ENCODE measurements at places on chromosomes 13 and 19. TPM values are rescaled to one million over a fixed set of nuclear protein-coding genes. Genes with fewer than 3 reads are reported as not detected.
A peak's percentile ranks its signal among the peaks of the same experiment; 100 is the strongest.

The OR10H1 gene
- not detected for total RNA-seq

GRCh38 chr19:45296355-45296754, 26.3 kb downstream of the CKM start:
- no peak for DNase-seq
- H3K27ac ChIP-seq: no peak overlapping the region
- H3K27me3 ChIP-seq: no peaks in the 10 kb centered on the region

DNA sequence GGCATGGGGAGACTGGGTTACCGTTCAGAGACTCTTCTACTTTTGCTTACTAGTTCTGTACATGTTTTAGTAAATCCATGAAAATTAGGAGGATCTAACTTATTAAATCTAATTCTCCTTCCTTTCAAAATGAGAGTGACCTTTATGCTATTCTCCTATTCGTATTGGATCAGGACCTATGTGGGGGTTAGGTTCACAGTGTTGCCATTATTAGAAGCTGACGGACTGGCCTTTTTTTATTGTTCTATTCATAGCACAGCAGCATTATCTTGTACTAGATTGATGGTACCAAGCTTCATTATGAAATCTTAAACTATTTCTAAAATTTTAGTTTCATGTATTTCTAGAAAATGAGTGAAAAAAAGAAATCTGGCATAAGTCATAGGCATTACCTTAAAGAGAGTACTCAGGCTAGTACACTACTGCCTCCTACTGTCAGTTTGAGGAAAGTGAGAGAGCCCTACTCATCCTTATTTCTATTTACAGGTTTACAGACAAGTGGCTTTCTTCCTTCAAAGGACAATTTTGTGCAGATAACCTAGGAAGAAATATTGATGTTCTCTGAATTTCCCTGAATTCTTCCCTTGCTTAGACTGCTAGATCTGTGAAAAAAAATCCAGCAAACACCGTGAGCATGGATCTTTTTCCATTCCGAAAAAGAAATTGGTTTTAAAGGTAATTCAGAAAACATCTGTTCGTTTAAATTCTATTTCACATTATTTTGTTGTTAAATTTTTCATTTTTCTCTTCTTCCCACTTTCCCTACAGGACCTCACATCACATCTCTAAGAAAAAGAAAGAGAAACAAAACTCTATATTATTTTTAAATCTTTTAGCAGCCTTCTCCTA, 485.5 kb downstream of the DIAPH3 start:
- no peaks in the 10 kb centered on the region for H3K27me3 ChIP-seq
- peaks cover 21% of the 10 kb centered on the region for H3K4me1 ChIP-seq
- DNase-seq: peak; percentile 64

The ZNF575 gene
- total RNA-seq: 1.8 TPM

GRCh38 chr13:23999424-23999823, 102.1 kb upstream of the C1QTNF9B start:
- no peaks in the 10 kb centered on the region for H3K36me3 ChIP-seq
- H3K4me3 ChIP-seq: no peak overlapping the region
- peaks cover 10% of the 10 kb centered on the region for H3K4me1 ChIP-seq

The C1QTNF9B gene
- total RNA-seq: 0.33 TPM

The ZNF792 gene
- total RNA-seq: 8.9 TPM

GRCh38 chr13:103284466-103284865, 218.2 kb upstream of the SLC10A2 start:
- H3K4me3 ChIP-seq: no peak overlapping the region
- no peaks in the 10 kb centered on the region for H3K36me3 ChIP-seq
- no peak for DNase-seq
- H3K27ac ChIP-seq: no peak overlapping the region

GRCh38 chr19:39677961-39678889, 22.5 kb downstream of the LGALS16 start:
- no peaks in the 10 kb centered on the region for H3K4me1 ChIP-seq
- no peaks in the 10 kb centered on the region for H3K27me3 ChIP-seq
- no peaks in the 10 kb centered on the region for H3K36me3 ChIP-seq
- no peak overlapping the region for H3K4me3 ChIP-seq
- DNase-seq: no peak

The PPP1R37 gene
- total RNA-seq: 64.9 TPM

- no peaks in the 10 kb centered on the region for H3K36me3 ChIP-seq
- H3K4me1 ChIP-seq: no peaks in the 10 kb centered on the region
- no peak overlapping the region for H3K4me3 ChIP-seq
- H3K27ac ChIP-seq: no peak overlapping the region
These were observed 27.4 kb upstream of the CEBPA start for GRCh38 chr19:33329736-33330135.

The ZNF665 gene
- total RNA-seq: 5.2 TPM

The ZNF844 gene
- total RNA-seq: 9.3 TPM

GRCh38 chr13:42495255-42495654, 78.7 kb upstream of the TNFSF11 start:
- DNase-seq: no peak
- H3K27me3 ChIP-seq: no peaks in the 10 kb centered on the region
- no peak overlapping the region for H3K27ac ChIP-seq
- no peaks in the 10 kb centered on the region for H3K36me3 ChIP-seq
- H3K4me1 ChIP-seq: no peaks in the 10 kb centered on the region
- H3K4me3 ChIP-seq: no peak overlapping the region

The IGSF23 gene
- not detected for total RNA-seq

GRCh38 chr13:28077231-28077630, 23.1 kb downstream of the FLT3 start:
- H3K27ac ChIP-seq: no peak overlapping the region
- no peak for DNase-seq
- H3K27me3 ChIP-seq: no peaks in the 10 kb centered on the region
- no peak overlapping the region for H3K4me3 ChIP-seq

DNA sequence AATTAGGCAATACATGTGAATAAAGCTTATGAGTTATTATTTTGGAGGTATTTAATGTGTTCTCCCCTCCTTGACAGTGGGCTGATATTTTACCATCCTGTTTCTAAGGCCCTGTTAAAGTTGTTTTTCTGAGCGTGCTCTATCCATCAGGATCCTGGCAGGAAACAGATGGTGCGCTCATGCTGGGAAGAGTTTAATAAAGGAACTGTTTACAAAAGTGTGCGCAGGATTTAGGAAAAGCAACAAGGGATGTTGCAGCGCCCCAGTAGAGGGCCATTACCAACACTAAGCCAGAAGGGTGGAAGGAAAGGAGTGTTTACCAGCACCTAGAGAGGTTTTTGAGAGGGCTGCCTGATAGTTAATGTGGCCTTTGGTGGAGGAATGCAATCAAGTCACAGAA, 374.5 kb downstream of the KCNRG start:
- H3K27me3 ChIP-seq: no peaks in the 10 kb centered on the region
- no peak for DNase-seq
- H3K27ac ChIP-seq: no peak overlapping the region
- no peak overlapping the region for H3K4me3 ChIP-seq
- H3K4me1 ChIP-seq: peaks cover 35% of the 10 kb centered on the region

GRCh38 chr19:18157465-18158063, 4.6 kb downstream of the PIK3R2 start:
- no peak overlapping the region for H3K4me3 ChIP-seq
- no peak overlapping the region for H3K27ac ChIP-seq
- H3K27me3 ChIP-seq: no peaks in the 10 kb centered on the region
- H3K4me1 ChIP-seq: no peaks in the 10 kb centered on the region
- H3K36me3 ChIP-seq: peaks cover 5% of the 10 kb centered on the region

DNA sequence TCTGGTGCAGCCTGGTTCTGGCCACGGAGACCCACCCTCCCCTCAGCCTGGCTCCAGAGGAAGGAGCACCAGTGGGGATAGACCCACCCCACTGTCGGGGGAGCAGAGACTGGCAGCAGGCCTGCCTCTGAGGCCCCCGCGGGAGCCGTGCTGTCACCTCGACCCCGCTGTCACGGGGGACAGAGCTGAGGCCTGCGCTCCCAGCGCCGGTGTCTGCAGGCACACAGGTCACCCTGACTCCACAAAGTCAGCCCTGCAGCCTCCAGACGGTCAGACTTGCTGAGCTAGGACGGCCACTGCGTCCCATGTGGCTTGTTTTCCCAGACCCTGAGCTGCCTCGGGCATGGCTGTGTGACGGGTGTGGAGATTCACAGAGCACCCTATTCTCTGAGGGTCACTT, 32.3 kb downstream of the GNG7 start:
- no peaks in the 10 kb centered on the region for H3K36me3 ChIP-seq
- H3K27ac ChIP-seq: no peak overlapping the region
- H3K4me1 ChIP-seq: peaks cover under 1% of the 10 kb centered on the region
- no peak overlapping the region for H3K4me3 ChIP-seq
- H3K27me3 ChIP-seq: no peaks in the 10 kb centered on the region

DNA sequence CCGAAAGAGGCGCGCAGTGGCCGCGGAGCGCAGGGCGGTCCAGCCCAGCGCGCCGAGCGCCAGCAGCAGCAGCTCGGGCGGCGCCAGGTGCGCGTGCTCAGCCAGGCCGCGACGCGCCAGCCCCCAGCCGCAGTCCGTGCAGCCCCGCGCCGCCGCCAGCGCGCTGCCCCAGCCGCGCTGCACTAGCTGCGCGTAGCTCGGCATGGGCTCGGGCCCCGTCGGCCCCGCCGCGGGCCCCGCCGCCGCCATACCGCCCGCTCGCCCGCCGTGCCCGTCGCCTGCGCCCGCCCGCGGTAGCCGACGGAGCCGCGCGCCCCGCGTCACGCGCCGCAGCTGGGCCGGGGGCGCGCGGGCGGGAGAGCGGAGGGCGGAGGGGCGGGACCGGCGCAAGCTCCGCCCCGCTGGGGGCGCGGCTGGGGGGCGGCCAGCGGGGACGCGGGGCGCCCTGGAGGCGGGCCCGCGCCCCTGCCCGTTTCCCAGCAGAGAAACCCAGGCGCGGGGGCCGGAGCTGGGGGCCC, at the start of gene CERS1:
Gene CERS1, minus strand, starts transcription at position 335 of the 518 bp plus-strand sequence. Its CDS starts 86 bp downstream, at position 249.
- H3K27me3 ChIP-seq: no peaks in the 10 kb centered on the region
- no peak for DNase-seq
- no peaks in the 10 kb centered on the region for H3K36me3 ChIP-seq
- H3K27ac ChIP-seq: no peak within 1 kb of the TSS

DNA sequence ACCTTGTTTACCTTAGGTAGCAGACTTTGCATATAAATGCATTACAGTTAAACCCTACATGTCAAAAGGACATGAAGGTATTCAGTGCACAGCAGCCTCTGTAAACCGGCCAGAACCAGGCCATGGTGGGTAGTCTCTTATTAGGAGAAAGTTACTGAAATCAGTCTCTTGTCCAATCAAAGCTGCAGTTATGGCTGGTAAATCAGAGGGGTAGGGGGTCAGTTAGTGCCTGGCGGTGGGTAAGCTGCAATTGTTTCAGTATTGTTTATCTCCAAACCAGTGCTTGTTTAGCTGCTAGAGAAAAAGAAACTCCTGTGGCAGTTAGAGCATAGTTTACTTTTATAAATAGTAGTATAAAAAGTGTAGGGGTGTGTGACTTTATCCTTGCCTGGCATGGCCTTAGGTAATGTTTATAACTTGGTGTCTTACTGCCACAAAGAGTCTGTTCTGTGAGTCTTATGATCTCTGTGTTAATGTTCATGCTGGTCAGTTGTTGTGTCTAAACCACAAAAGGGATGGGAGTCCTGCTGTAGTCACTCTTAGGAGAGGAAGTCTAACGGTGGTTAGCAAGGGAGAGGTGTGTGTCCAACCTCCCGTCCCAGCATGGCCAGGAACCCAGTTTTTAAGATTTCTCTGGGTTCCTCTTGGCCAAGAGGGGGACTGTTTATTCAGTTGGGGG, 28.0 kb downstream of the CHST8 start:
- H3K4me3 ChIP-seq: no peak overlapping the region
- H3K27me3 ChIP-seq: no peaks in the 10 kb centered on the region
- H3K36me3 ChIP-seq: no peaks in the 10 kb centered on the region
- DNase-seq: no peak
- H3K4me1 ChIP-seq: no peaks in the 10 kb centered on the region

GRCh38 chr13:42229287-42229686, 42.7 kb upstream of the AKAP11 start:
- H3K4me1 ChIP-seq: no peaks in the 10 kb centered on the region
- H3K27me3 ChIP-seq: no peaks in the 10 kb centered on the region
- H3K27ac ChIP-seq: no peak overlapping the region
- H3K4me3 ChIP-seq: no peak overlapping the region

DNA sequence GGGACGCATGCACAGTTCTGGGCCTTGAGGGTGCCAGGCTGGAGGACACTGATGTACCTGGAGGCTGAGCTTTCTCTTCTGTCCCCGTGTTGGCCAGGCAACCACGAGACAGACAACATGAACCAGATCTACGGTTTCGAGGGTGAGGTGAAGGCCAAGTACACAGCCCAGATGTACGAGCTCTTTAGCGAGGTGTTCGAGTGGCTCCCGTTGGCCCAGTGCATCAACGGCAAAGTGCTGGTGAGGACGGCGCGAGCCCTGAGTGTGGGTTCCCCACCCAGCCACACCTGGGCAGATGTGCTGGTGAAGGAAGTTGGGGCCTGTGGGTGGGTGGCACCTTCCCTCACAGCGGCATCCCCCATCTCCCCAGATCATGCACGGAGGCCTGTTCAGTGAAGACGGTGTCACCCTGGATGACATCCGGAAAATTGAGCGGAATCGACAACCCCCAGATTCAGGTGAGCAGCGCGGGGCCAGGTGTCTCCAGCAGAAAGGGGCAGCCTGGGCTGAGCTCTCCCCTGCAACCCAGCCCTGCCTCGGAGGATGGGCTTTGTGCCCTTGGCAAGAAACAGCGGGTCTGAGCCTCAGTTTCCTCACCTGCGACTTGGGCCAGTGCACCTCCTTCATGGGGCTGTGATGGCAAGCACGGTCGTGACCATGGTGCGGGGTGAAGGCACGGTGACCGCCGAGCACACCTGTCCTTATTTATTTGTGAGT, 26.2 kb downstream of the CCDC8 start:
- no peak overlapping the region for H3K27ac ChIP-seq
- no peak for DNase-seq
- peaks cover 47% of the 10 kb centered on the region for H3K36me3 ChIP-seq
- H3K4me3 ChIP-seq: no peak overlapping the region

DNA sequence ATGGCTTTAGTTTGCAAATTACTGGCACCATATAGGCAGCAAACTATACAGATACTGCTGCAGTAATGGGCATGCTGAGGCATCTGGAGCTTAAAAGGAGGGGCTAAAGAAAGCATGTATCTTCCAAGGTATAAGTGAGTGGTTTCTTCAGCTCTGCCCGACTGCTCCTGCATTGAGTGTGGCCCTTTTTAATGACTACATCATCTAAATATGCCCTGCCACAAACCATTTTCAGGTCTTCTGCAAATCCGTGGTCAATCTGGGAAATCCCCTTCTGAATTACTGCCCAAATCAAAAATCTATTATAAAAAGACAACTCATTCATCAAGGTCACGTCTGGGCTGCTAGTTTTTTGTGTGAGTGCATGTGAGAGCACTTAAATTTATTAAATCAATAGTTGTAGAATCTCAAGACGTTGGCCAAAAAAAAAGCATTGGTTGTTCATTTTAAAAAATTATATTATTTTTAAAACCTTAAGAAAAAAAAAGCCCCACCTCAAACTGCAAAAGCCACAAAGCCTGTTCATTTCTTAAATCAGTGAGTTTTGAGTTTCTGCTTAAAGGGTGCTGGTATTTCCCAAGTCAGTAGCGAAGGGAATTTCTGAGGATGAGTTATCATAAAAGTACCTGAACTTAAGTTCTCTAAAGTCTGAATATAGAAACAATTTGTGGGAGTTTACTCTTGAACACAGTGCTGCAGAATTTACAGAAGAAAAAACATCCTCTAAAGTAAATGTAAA, 16.3 kb downstream of the LCP1 start:
- peaks cover 18% of the 10 kb centered on the region for H3K4me1 ChIP-seq
- H3K4me3 ChIP-seq: no peak overlapping the region
- H3K27ac ChIP-seq: no peak overlapping the region
- no peaks in the 10 kb centered on the region for H3K27me3 ChIP-seq
- no peaks in the 10 kb centered on the region for H3K36me3 ChIP-seq
- no peak for DNase-seq

GRCh38 chr13:31136724-31137123, 25.0 kb downstream of the HSPH1 start:
- no peak overlapping the region for H3K27ac ChIP-seq
- no peaks in the 10 kb centered on the region for H3K4me1 ChIP-seq
- no peak for DNase-seq
- H3K27me3 ChIP-seq: no peaks in the 10 kb centered on the region
- no peak overlapping the region for H3K4me3 ChIP-seq

All from cardiac muscle cell (in vitro differentiated cells and primary cell).